ENCODE measurements at places on chromosomes 13 and 19.

DNA sequence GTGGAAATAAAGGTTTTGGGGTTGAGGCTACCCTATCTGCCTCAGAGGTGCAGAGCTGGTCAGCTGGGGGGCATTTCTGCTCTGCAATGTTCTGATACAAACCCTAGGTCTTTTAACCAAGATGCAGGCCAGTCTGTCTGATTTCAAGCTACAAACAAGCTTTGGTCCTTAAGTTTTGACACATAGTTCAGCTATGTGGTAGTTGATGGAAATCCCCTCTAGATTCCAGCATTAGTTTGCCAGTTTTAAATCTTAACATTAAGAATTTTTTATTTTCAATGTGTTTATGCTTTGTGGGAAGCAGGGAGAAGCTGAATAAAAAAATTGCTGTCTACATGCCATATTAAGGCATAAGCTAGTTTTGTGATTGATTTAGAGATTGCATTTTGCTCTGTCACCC lies 225.7 kb downstream of the LMO7 start:
- DNase-seq: no peak

DNA sequence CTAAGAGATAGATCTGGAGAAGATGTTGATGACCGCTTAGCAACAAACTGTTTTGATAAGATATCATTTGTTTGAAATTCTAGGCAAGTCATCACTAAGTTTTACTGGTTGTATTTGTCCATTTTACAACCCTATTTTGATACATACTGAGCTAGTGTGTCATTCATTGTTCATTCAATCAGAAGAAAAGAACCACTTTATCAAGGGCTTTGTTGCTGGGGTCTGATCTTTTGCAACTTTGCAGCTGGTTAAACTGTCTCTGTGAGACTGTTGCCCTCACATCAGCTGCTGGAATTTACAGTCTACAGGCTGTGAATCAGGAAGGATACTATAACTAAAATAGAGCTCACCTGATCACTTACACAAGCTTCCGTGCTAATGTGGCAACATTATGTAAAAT lies 290.5 kb downstream of the RFC3 start:
- no peak for DNase-seq

- no peak for DNase-seq
These were observed 77.4 kb upstream of the LRCH1 start for GRCh38 chr13:46475541-46475991.

DNA sequence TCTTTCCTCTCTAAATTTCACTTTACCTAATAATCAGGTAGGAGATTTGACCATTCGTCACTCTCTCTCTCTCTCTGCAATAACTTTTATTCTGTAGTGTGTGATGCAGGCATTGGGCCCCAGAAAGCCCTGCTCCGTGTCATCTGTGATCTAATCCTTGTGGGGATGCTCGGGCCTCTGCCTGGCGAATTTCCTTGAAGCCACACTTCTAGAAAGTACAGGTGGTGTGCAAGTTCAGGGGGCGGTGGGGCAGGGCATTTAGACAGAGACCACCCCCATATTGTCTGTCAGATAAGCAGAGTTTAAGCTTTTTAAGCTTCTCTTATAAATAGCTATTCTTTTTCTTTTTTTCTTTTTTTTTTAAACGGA lies 53.4 kb upstream of the GPR12 start:
- no peak for DNase-seq

DNA sequence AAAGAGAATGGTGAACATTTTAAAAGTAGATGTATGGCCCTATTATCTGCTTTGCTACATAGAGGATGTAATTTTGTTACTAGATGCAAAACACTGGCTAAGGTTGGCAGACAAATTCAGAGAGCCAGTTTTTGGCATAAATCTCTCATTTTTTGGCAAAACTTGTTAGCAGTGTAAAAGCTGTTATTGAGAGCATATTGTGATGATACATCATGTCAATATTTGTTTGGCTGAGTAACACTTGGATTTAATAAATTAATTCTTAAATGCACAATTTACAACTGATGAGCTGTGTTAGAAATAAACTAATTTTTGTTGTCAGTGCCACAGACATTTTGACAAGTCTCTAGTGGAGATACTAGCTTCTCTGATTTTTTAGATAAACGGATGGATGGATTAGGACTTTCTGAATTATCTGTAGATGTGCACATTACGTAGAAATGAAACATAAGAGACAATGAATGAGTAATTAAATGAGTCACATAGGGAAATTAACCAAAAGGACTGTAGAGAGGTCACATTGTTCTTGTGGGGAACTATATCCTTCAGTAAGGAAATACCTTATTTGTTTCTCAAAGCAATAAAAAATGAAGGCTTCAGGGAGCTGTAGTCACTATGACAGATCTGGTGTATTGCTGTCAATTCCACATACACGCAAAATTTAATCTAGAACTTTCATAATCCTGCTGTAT lies 17.4 kb downstream of the UFM1 start:
- DNase-seq: no peak

DNA sequence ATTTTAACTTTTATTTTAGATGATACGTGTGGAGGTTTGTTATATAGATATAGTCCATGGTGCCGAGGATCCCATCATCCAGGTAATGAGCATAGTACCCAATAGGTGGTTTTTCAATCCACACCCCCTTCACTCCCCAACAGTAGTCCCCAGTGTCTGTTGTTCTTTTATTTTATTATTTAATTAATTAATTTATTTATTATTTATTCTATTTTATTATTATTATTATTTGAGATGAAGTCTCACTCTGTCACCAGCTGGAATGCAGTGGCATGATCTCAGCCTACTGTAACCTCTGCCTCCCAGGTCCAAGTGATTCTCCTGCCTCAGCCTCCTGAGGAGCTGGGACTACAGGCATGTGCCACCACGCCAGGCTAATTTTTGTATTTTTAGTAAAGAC lies 2086.2 kb downstream of the PCDH9 start:
- no peak for DNase-seq

DNA sequence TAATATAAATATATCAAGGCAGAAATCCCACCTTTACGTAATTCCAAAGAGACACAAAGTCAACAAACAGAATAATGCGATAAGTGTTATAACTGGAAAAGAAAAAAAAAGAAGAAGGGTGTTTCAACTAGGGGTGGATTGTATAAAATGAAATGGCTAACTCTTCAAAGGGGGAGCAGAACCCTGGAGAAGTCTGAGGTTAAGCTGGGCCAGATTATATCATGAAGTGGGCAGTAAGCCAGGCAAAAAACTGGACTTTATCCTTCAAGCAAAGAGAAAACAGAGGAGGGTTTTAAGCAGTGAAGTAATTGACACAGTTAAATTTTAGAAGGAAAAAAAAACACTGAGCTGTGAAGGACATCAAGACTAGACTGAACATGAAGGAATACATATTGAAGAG lies 41.9 kb downstream of the TBC1D4 start:
- DNase-seq: no peak

- no peak for DNase-seq
These were observed 102.4 kb upstream of the FRY start for GRCh38 chr13:31929031-31929770.

- no peak for DNase-seq
These were observed 721.9 kb upstream of the SLC10A2 start for GRCh38 chr13:103788061-103788652.

DNA sequence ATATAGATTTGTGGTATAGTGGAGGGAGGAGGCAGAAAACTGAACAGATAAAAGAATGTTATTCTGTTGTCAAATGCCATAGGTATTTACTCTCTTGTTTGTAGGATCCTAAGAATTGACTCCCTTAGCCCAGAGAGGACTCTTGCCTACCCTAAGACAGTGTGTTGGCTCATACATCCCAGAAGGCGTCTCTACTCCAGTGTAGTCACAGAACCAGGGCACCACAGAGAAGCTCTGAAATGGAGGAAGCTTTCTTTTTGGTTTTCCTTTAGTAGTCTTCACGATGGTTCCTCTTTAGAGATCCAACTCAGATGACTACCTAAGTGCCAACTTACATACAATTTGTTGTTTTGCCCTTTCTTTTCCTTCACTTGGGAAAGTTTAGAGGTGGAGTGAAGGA lies 14.0 kb downstream of the GPR183 start:
- no peak for DNase-seq

DNA sequence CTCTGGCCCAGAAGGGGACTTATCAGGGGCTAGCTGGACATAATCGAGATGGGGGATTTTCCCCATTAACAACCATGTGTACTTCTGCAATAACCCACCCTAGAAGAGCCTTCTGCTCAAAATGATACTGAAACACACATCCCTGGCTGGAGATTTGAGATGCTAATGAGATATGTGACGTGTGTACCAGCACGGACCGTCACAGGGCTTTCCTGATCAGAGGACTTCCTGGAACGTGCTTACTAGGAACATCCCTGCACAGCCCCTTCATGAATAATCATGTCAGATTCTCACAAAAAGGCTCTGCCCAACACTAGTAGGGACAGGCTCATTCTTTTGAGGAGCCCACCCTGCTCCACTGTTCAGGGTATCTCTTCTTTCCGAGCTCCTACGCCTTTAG lies 6.5 kb upstream of the ERVV-1 start:
- DNase-seq: no peak

DNA sequence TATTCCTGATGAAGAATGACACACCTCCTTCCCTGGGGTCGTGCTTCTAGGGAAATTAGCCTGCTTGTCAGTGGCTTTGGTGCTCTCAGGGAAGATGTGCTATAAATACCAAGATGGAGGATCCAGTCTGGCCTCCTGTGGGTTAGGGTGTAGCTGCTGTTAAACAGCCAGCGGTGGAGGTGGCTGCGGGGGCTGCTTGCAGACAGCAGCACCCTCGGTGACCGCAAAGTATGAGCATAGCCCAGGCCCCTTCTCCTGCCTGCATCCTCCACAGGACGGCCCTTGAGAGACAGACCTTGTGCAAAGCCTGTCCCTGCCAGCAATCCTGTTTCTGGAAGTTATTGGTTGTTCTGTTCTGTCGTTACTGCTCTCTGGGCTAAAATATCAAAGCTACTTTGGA lies 11.4 kb downstream of the VSTM2B start:
- DNase-seq: no peak

- DNase-seq: no peak
These were observed at the start of gene EFNA2 for GRCh38 chr19:1285737-1286360. TSS of gene EFNA2 (plus strand) at chr19:1285873. CDS start at chr19:1286169, 296 bp downstream.
